ENCODE measurements at places on chromosomes 13 and 19. TPM values are rescaled to one million over a fixed set of nuclear protein-coding genes. Genes with fewer than 3 reads are reported as not detected.

DNA sequence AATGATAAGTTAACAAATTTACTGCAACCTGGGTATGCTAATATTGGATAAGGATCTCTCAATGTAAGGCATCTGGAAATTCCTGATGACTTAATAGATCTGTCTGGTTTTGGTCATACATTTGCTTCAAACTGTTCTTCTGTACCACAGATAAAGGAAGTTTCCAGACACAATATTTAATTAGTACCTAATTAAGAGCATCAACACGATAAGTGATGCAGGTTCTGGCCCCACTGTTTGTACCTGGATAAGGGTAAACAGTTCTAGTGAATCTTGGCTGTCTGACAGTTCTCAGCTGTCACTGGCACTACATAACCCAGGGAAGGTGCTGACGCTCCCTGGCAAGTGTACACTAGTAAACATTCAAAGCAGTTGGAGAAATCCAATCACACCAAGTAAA lies 165.6 kb downstream of the MZT1 start:
- no peak for DNase-seq

GRCh38 chr13:81326913-81327312 lies 986.0 kb upstream of the SPRY2 start:
- DNase-seq, result no peak

- no peak for DNase-seq
Observed at GRCh38 chr13:114079601-114080536, 52.6 kb downstream of the RASA3 start.

DNA sequence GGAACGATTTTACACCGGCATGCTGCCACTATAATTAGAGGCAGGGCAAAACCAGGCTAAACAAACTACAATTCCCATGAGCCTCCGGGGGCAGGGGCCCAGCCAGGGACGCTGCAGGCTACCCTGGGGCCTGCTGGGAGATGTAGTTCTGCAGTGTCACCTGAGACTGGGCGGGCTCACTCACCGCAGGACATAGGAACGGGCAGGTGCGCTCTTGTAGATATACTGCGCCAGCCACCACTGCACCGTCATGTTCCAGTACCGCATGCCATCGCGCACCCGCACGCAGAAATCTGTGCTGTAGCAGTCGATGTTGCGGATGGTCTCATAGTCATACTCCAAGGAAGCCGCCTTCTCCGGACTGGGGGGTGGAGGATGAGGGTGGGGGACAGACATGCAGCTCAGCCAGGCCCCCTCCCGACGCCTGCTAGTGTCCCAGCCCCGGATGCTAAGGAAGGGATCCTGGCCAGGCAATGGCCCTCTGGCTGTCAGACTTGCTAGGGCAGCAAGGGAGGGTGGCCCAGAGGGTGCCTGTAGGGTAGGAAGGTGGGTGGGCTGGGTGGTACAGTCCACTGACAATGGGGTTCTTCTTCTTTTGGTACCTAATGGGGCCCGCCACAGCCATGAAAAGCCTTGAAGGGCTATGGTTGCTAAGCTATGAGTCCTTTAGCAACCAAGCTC lies 5.8 kb upstream of the TMC4 start:
- DNase-seq, result peak; percentile 58

DNA sequence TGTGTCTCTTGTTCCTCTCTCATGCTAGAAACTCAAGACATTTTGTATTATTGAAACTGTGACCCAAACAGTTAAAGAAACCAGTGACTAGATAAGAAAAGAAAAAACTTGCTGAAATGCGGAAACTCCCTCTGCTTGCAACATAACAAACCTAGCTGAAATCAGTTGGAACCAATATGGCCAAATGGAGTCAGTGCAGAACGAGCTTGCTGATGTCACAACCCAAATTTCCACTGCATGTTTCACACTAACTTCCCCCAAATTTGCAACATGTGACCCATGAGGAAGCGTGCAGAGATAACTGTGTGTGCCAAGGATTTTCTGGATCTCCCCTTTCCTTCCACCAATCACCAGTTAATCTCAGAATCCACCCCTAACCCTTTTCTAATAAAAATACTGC lies 208.0 kb downstream of the DLEU7 start:
- no peak for DNase-seq

DNA sequence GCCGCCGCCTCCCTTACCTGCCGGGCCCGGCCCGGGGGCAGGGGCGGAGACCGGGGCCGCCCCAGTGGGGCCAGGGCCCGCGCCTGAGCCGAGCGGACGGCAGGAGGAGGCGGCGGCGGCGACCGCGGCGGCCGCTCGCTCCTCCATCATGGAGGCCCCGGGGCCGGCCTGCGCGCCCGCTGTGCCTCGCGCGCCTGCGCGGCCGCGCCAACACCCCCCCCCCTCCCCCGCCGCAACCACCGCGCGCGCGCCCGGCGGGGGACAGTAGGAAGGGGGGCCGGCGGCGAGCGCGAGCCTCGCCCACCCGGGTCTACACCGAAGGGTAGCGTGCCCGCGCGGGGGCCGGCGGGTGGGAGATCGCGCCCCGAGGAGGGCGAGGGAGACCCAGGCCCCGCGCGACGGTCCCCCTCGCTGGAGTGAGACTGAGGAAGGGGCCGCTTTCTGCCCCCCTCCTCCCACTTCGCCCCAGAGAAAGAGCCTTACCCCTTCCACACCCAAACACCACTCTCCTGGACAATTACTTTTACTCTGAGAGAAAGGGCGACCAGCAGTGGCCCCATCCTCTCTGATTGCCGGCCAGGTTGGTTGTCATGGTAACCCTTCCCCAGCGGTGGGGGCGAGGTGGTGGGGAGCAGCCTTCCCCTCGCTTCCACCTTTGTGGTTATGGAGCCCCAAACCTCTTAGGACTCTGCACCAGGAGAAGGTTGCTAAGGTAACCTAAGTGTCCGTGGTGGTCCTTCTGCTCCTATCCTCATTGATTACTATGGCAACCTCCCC lies at the start of gene STRN4:
Gene STRN4, minus strand, starts transcription at position 170 of the 777 bp plus-strand sequence. Its CDS starts 20 bp downstream, at position 150.
- DNase-seq, result peak; percentile 63

DNA sequence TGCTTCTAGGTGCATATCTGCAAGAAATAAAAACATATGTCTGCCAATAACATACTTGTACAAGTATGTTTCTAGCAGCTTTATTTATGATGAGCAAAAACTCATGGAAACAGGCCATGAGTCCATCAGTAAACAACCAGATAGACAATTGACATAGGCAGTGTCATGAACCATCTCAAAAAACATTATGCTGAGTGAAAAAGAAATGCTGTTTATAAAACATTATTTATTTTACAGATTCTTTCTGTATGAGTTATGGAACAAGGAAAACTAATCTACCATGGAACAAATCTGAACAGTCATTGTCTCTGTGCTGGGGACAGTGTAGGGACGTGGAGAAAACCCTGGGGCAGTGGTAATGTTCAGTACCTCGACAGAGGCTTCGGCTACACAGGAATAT lies 283.9 kb downstream of the UQCRFS1 start:
- no peak for DNase-seq

GRCh38 chr19:737591-738093 lies 13.3 kb upstream of the MISP start:
- DNase-seq, result peak; percentile 67

DNA sequence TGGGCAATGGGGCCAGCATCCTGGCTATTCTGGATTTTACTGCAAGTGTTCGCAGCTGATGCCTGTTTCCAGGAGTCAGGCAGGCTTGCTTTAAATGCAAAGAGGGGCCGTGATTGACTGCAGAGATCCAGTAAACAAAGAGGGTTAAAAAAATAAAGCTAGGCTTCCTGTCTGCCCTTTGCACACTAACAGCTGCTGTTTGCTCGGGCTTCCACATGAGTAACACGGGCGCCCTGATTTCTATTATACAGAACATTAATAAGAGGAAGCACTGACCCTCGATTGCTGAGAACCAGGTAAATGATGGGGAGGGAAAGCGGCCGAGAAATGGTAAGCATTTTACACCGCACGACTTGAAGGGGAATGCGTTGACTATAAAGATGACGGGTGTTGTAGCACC lies 254.2 kb upstream of the ZNF507 start:
- DNase-seq, result no peak

GRCh38 chr19:40442328-40443130 lies 1.6 kb downstream of the SERTAD3 start:
- peak; percentile 48 for DNase-seq

- DNase-seq, result no peak
Observed at GRCh38 chr13:25977671-25978070, 74.1 kb downstream of the SHISA2 start.

DNA sequence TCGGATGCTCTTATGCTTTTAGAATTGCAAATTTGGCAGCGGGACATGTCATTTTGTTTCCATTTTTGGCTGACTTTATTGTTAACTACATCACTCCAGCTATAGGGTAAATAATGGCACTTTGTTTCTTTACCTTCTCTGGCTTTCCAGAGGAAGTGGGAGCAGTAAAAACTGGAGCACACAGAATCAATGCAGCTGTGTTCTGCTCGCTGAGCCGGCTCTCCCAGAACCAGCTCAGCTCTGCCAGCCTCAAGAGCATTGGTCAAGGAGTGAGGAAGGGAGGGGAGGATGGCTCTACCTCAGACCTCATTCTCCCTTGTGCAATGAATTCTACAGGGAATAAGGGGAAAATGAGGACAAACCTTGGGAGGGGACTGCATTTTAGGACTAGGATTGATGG lies 50.5 kb upstream of the SPATA13 start:
- no peak for DNase-seq

GRCh38 chr19:35935911-35936737 lies at the start of gene LRFN3:
LRFN3 (plus strand) TSS chr19:35936374; CDS start chr19:35939426, 3,052 bp downstream.
- peak; percentile 72 for DNase-seq

DNA sequence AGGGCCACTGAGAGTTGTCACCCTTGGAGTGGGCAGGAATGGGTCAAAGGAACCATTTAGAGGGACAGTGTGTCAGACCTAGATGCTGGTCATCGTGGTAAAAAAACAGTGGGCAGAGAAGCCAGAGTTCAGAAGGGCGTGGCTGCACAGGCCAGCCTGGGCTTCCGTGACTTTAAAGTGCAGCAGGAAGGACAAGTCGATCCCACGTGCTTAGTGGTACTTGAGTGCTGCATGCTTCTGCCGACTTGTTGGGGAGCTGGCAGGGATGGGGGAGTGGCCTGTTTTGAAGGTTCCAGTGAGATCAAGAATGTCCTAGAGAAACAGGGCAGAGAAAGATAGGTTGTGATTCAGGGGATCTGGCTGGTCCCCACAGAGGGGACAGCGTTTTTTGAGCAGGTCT lies 17.0 kb downstream of the LYL1 start:
- no peak for DNase-seq

DNA sequence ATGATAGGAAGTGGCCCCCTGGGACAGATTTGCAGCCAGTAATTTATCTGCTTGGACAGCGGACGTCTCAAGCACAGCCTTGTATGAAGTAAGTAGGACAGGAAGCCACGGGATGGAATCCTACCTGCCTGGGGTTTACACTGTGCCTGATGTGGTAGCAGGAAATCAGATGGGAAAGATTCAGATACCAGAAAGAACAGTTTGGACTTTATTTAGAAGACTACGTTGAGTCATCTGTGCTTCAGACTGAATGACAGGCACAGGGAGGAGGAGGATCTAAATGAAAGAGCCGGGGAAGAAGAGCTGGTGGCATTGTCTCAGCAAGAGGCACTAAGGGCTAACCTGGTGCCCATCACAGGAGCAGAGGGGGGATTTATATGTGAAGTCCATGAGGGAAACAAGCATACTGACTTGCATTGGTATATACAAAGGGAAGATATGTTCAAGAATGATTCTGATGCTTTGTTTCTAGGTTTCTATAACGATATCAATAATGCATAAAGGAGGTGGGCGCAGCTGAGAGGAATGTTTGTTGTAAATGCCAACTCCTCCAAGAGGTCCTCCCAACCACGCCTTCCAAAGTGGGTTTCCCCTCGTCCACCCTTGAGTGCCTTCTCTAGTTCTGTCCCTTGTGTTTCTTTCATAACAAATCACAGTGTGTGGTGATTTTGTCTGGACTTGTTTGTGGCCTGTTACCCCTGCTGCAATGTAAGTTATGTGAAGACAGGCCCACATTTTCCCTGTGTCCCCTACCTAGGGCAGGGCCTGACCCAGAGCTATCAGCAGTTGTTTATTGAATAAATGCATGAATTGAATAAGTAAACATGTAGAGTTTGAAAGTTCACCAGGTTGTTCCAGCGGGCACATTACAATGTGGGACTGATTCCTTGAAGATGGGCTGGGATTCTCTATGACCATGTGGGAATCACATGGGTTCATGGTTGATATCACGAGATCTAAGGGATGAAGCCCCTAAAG lies 328.4 kb downstream of the SLC7A1 start:
- no peak for DNase-seq

DNA sequence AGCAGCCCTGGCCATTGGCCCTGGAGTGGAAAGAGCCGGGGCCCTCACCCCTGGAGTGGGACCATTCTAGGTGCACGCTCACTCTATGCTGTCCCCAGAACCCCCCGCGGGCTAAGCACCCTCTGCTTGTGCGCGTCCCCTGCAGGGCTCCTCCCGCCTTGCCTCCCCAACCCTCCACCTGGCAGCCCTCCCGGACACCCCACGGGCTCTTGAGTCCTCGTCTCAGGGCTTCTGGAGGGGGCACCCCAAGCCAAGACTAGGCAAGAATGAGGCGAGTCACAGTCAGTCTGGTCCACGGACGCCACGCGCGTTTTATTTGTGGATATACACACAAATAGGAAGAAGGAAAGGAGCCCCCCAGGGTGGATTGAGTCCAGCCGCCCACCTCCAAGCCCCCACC lies 7.0 kb upstream of the TMEM161A start:
- no peak for DNase-seq

- no peak for DNase-seq
Observed at GRCh38 chr13:74168263-74168675, 34.1 kb upstream of the KLF12 start.

DNA sequence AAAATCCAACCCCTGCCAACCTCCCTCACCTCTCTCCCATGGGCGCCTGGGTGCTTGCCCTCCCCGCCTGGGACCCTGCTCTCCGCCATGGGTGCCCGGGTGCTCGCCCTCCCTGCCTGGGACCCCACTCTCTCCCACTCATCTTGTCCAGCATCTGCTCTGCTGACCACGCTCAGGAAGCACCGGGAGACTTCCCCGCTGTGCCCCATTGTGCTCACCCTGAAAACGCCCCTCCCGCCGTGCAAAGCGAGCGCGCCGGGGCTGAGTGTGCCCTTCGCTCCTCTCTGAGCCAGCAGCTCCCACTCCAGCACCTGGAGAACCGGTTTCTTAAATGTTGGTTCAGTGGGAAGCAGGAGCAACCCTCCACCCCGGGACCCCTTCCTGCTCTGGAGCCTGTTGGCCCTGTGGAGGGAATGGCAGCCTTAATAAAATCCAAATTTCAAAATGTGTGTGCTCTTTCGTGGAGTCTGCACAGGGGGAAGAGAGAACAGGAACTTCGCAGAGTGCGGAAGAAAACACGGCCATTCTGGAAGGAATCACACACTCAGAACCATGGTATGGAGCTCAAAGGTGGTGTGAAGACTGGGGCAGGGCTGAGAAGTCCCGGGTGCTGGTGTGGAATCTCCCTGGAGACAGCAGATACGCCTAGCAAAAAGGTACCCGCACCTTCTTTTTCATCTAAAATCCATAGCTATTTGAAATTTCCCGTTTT lies 23.1 kb upstream of the CDC16 start:
- no peak for DNase-seq

GRCh38 chr13:72427757-72428528 lies 299.5 kb downstream of the MZT1 start:
- DNase-seq, result no peak

UNC13A gene
- total RNA-seq, result not detected

GZMM gene
- total RNA-seq, result 52.7 TPM

PRSS57 gene
- not detected for total RNA-seq

ZBTB32 gene
- total RNA-seq, result 410 TPM

ZNF850 gene
- 10.6 TPM for total RNA-seq

ADM5 gene
- total RNA-seq, result 5.2 TPM

RFPL4A gene
- not detected for total RNA-seq

LRG1 gene
- total RNA-seq, result not detected

FAM216B gene
- total RNA-seq, result not detected

NLRP7 gene
- not detected for total RNA-seq

ZNF253 gene
- total RNA-seq, result 10.8 TPM

ZNF558 gene
- 31.3 TPM for total RNA-seq

RASIP1 gene
- 0.72 TPM for total RNA-seq

PEX11G gene
- total RNA-seq, result 1.5 TPM

SH2D3A gene
- total RNA-seq, result 20.9 TPM

CYP4F2 gene
- not detected for total RNA-seq

Measured in activated CD8-positive, alpha-beta T cell treated with anti-CD3 and anti-CD28 coated beads for 36 hours (primary cell).